NCI-H2029 treated with DMSO at 0.1 percent for 48 hours (cell line): ENCODE measurements at places on chromosomes 16 and 17.

- no peak for DNase-seq
Measured at GRCh38 chr16:56869513-56870275, 4.7 kb downstream of the SLC12A3 start.

GRCh38 chr17:76816590-76817135, 51.5 kb upstream of the MGAT5B start:
- no peak for DNase-seq

- no peak for DNase-seq
Measured at GRCh38 chr16:47877166-47877565, 278.6 kb downstream of the ABCC12 start.

- DNase-seq, result peak; percentile 34
Measured at GRCh38 chr16:67284699-67285646, 5.6 kb downstream of the PLEKHG4 start.

DNA sequence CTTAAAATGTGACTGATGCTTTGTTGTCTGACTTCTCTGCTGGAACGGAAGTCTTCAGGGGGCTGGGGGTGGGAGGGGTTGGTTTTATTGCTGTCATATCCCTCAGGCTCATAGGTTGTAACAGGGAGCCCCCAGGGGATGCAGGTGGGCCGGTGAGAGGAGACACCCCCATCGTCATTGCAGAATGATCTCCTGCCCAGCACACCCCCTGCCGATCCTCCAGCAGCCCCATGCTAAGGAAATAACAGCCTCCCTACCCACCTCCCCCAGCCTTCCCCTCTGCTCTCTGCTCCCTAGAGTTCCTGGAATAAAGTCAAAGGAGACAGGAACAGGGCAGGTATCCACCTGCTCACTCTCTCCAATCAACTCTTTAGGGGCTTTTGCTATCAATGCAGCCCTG, 270.1 kb upstream of the TNRC6C start:
- no peak for DNase-seq

- DNase-seq, result no peak
Measured at GRCh38 chr17:44414394-44415155, 25.1 kb upstream of the ITGA2B start.

GRCh38 chr17:40025991-40026815, 11.0 kb downstream of the CSF3 start:
- peak; percentile 68 for DNase-seq

GRCh38 chr16:67539271-67539670, 10.6 kb downstream of the RIPOR1 start:
- DNase-seq, result no peak

DNA sequence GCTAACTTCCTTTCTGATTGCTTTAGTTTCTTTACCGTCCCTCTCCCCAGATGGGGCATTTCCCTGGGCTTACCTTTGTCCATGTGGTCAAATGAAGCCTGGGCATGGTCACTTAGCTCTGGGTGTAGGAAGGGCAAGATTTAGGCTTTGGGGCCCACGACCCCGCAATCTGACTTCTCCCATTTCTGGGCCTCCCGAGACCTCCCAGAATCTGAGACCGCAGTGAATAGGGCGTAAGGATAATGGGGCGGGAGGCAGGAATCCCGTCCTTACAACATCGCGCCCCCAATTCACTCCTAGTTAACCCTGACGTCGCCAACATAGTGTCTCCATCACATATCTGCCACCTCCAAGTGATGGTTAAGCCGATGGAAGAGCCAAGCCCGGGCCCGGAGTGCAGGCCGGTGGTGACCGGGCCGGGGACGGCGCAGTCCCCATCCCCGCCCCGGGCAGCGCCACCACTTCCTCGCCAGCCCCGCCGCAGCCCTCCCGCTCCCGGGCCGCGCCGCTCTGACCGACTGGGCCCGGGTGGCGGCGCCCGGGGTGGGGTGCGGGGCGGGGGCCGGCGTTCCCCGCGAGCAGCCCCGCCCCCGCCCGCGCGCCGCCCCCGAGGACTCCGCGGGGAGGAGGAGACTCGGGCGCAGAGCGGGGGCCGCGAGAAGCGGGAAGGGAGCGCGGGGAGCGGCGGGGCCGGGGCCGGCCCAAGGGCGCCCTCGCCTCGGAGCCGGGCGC, at the start of gene RHBDL3:
Gene RHBDL3 (plus strand): TSS at position 641 of the 732 bp plus-strand sequence. CDS start 358 bp downstream, outside the sequence.
- DNase-seq, result no peak

GRCh38 chr17:75694536-75694935, 26.7 kb upstream of the ITGB4 start:
- DNase-seq, result no peak

DNA sequence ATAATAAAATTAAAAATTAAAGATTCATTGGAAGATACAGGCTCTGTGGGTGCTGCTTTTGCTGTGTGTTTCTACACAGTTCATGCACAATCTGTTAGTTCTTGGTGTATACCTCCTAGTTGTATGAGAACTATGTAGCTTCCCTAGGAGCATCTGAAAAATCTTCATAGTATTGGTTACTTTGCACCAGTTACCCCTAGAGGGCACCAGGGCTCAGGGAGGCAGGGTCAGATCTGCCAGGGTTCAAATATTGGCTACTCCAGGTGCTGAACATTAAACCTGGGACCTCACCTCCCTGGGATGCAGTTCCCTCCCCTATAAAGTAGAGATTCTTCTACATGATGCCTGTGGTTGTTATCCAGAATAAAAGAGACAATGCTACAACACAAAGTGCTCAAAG, 583.0 kb upstream of the CDH11 start:
- no peak for DNase-seq

DNA sequence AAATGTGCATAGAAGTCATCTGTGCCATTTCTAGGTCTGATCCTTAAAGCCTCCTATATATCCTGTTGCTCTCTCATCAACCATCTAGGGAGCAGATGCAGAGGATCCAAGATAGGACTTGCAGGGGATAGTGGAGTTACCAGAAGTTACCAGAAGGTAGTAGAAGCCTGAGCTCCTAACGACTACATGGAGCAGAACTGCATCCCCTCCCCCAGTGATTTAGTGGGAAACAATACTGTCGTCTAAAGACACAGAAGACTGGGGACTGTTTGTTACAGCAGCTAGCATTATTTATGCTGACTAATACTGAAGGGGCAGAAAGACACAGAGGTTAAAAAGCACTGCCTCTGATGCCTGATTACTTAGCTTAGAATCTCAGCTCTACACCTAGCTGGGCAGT, 15.8 kb downstream of the GP2 start:
- no peak for DNase-seq

- DNase-seq, result no peak
Measured at GRCh38 chr17:21132428-21132827, 5.7 kb downstream of the DHRS7B start.

DNA sequence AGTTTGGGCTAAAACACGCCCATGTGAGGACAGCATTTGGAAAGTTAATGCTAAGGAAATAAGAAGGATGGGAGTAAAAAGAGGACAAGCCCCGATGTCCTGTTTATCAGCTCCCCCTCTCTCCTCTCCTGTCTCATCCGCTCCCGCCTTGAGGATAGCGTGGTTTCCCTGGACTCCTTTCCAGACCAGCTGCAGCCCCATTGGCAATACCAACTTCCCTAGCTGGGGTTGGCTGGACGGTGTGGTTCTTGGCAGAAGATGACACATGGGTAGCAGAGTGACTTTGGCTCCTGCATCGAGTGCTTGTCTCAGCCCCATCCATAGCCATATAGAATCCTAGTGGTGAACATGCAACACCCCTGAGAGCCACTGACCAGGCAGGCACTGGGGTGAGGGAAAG, 185.9 kb downstream of the CCDC182 start:
- DNase-seq, result no peak

DNA sequence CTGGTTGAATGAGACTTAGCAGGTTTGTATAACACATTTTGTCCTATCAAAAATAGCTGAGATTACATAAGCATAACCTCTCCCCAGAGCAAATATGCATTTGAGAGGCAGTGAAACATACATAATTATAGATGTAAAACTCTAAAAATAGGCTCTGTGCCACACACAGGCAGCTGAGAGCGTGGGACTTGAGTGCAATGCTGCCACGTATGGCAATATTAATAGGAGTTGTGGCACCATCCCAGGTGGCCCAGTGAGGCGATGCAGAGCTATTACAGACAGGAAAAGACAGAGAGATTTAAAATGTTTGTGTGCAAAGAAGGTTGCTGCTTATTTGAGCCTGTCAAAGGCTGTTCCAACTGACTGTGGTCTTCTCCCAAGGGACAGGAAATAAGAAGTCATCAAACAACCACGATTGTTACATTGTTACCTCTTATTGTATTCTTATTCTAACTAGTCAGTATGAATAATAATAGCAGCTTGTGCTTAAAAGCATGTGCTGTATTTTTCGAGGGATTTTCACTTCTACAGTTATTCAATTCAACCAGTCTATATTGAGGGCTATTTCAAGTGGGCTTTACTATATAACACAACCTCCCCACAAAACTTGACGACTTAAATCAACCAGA, 116.5 kb downstream of the SALL1 start:
- peak; percentile 52 for DNase-seq

DNA sequence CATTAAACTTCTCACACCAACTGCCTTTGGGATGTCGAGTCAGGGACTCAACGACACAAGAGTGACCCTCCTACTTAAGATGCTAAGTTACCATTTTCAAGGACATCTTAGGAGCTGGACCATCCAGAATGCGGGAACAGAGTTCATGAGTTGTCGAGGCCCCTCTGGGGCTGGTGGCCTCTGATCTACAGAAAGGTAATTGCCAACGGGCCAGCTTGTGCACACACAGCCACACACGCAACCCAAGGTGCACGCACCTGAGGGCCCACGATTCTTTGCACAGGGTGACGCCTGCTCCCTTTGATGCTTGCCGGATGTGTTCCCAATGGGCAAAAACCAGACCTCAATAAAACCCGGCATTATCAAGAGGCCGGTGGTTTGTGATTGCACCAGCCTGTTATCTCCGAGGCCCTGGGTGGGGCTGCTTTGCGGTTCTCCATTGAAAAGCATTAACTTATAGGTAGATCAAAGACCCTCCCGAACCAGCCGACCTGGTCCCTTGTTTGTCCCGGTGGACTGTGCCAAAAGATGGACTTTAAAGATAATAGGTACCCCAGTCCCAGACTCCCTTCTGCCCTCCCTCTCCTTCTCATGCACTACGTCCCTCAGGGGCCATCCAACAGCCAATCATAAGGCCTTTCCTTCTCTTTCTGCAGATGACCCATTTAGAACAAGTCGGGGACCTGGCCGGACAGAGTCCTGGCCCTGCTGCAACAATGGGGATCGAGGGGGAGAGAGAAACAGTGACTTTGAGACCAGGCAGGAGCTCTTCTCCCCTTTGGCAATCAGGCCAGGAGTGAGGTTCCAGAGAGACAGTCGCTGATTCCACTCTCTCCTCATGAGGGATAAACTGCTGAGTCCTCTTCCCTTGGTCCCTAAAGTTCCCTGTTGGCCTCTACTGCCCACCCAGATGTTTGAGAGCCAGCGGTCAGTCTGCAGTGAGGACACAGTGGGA, 292.5 kb downstream of the SOX9 start:
- DNase-seq, result no peak

- no peak for DNase-seq
Measured at GRCh38 chr16:65123396-65124211, 1.7 kb upstream of the CDH11 start.

DNA sequence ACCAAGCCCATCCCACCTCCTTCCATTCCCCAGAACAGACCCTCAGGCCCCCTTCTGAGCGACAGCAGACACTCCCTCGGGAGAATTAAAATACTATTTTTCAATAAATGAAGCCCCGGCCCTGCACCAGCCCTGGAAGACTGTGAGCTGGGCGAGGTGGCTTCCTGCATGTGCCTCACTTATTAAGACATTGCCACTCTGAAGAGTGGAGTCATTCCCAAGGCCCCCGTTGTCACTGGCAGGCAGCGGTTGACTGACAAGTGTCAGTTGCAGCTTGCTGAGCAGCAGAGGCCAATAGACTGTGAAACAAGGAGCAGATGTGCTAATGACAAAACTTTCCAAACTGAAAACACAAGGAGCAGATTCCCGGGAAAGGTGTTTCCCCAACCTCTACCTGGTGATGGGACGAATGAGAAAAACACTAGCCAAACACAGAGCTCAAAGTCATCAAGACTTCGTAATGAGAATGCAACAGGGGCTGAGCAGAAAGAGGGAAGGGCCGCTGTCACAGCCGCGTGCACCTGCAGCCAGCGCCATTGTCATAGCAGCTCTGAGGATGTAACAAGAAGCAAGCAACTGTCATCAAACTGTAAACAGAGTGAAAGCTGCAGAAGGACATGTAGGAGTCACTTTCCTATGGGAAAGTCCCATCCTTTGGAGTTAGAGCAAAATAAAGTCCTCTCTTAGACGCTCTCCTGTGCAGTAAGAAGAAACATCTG, 232.1 kb downstream of the C16orf78 start:
- DNase-seq, result no peak

- DNase-seq, result no peak
Measured at GRCh38 chr17:78383725-78384471, 5.4 kb downstream of the PGS1 start.

GRCh38 chr16:84245956-84246678, 6.3 kb upstream of the KCNG4 start:
- DNase-seq, result no peak

DNA sequence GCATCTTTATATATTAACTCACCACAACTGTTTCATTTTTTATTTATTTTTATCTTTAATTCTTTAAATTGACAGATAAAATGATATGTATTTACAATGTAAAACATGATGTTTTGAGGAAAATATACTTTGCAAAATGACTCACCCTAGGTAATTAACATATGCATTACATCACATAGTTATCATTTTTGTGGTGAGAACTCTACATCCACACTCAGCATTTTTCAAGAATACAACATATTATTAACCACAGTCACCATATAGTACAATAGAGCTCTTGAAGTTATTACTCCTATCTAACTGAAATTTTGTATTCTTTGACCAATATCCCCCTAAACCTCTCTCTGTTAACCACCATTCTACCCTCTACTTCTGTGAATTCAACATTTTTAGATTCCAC, 194.7 kb upstream of the KIF2B start:
- no peak for DNase-seq

DNA sequence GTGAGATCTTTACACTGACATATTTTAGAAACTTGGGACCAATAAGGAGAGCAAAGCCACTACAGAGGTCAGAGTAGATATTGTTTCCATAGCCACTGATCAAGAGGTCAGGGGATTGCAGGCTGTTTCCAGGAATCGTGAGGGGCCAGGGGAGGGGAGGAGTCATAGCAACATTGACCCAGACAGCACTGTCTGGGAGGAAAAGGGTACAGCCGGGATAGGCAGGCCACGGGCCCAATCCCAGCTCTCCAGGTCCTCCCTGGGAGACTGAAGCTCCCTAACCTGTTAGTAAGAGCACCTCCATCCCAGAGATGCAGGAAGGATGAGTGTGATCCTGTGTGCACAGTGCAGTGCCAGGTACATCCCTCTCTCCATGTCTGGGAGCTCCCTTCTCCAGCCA, 48.5 kb upstream of the TMEM132E start:
- DNase-seq, result no peak
